CD4-positive, alpha-beta T cell treated with Interferon gamma for 1 hour (primary cell): ENCODE measurements at places on chromosomes 13 and 19.

GRCh38 chr13:114044486-114044885 is 70.6 kb upstream of the C13orf46 start:
- DNase-seq, result no peak

- DNase-seq, result no peak
Observed at GRCh38 chr13:83386609-83387008, 495.7 kb downstream of the SLITRK1 start.

DNA sequence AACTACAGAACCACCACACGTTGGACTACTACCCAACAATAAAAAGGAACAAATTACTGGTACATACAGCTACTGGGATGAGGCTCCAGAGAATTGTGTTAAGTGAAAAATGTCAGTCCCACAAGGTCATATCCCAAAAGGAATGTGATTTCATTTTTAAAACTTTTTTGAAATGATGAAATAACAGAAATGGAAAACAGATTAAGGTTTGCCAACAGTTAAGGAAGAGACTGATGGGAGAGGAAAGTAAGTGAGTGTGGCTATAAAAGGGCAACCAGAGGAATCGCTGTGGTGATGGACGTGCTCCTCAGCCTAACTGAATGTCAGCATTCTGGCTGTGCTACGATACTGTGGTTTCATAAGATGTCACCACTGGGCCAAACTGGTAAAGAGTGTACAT is 512.8 kb downstream of the UQCRFS1 start:
- DNase-seq, result no peak

- peak; percentile 90 for DNase-seq
Observed at GRCh38 chr19:39996811-39997637, at the start of gene ZNF546. Gene ZNF546 (plus strand): TSS chr19:39997060. CDS start chr19:39998327, 1,267 bp downstream.

DNA sequence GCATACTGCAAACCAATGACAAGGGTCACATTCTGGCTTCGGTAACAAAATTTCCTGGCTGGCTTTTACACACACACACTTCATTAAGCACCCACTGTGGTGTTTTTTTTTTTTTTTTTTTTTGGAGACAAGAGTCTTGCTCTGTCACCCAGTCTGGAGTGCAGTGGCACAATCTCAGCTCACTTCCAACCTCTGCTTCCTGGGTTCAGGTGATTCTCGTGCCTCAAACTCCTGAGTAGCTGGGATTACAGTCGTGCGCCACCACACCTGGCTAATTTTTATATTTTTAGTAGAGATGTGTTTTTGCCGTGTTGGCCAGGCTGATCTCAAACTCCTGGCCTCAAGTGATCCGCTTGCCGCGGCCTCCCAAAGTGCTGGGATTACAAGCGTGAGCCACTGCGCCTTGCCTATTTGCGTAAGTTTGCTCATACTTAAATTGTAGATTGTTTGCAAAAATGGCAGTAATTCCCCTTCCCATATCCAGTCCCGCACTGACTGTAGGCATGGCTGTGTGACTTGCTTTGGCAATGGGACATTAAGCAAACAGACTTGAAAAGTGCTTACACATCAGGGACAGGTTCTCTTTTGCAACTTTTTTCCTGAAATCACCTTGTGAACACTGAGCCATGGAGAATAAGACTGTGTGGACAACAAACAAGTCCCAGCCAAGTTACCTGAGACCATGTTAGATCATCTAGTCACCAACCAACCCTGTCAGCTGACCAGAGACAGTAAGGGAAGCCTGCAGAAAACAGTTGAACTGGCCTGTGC is 42.1 kb upstream of the EBPL start:
- no peak for DNase-seq

- DNase-seq, result no peak
Observed at GRCh38 chr19:14183741-14184350, 22.1 kb downstream of the ADGRL1 start.

DNA sequence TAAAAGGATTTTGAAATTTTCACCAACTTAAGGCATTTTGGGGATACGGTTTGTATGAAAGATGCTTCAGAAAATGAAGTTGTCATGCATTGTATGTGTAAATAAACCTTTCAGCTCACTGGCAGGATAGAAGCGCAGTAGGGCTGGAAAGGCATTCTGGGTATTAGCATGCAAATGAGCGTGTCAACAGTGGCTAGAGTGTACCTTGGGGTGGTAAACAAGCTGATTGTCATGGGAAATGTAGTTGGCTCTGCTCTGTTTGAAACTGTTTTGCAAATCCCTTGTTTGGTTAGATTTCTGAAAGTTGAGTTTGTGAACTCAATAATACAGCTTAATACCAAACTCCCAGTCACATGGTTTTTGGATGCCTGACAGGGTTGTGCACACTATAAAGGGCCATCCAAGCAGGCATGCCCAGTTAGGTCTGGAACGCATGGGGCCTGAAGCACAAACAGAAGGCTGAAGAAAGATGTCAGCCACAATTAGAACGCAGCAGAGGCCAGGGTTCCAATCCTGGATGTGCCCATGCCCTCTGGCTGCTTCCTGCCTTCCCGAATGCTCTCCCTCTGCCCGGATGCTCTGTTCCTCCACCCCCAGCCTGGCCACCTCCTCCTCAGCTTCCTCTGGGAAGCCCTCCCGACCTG is 14.6 kb downstream of the GSX1 start:
- DNase-seq, result no peak

GRCh38 chr13:52738719-52739467 is 727 bp downstream of the CNMD start:
- DNase-seq, result no peak

DNA sequence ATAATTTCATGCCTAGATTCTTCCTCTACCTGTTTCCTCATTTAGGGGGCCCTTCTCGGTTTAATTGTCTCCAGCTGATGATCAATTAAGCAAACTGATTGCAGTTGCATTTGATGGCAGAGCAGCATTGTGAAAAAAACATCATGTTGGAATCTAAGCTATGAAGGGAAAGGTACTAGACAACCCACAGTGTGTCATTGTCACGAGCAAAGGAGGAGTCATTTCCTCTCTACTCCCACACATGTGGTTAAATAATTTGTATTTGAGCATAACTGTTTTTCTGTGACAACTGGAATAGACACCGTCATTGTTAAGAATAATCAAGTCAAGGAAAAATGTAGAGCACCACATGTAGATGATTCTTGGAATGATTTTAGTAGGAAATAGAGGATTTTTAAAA is 240.3 kb downstream of the DCT start:
- DNase-seq, result no peak

GRCh38 chr13:20616059-20616797 is 49.3 kb downstream of the IFT88 start:
- DNase-seq, result no peak
